ENCODE measurements at places on chromosomes 2 and 18.

GRCh38 chr2:86366651-86367498 lies 29.4 kb upstream of the REEP1 start:
- no peak for DNase-seq

GRCh38 chr2:205617905-205618304 lies 64.4 kb upstream of the NRP2 start:
- DNase-seq: no peak

GRCh38 chr2:101854877-101855276 lies 136.9 kb upstream of the IL1R2 start:
- DNase-seq: no peak

- DNase-seq: no peak
Measured at GRCh38 chr18:7607540-7608173, 40.5 kb downstream of the PTPRM start.

GRCh38 chr2:48043131-48043700 lies 136.9 kb upstream of the FBXO11 start:
- DNase-seq: no peak

- no peak for DNase-seq
Measured at GRCh38 chr2:178005756-178006155, 66.8 kb downstream of the PDE11A start.

DNA sequence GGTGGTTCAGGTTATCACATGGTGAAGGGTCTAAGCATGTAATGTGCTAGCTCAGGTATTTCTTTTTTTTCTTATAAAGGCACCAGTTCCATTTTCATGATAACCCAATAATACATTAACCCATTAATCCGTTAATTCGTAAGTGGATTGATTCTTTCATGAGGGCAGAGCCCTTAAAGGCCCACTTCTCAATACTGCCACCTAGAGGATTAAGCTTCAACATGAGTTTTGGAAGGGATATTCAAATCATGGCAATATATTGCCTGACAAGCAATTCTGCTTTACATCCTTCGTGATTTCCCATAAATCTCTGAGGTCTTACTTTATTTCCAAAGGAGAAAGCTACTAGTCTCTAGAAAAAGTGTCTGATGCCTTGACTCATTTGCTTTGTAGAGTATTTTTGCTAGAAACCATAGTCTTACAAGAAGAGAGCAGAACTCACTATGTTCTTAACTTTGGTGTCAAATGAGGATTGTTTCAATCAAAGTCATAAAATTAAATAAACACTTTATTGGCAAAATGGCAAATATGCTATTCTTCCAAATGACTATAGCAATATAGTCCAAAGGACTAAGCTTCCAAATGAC lies 271.3 kb downstream of the KCNS3 start:
- no peak for DNase-seq
